ENCODE measurements at places on chromosomes 5 and 9.

DNA sequence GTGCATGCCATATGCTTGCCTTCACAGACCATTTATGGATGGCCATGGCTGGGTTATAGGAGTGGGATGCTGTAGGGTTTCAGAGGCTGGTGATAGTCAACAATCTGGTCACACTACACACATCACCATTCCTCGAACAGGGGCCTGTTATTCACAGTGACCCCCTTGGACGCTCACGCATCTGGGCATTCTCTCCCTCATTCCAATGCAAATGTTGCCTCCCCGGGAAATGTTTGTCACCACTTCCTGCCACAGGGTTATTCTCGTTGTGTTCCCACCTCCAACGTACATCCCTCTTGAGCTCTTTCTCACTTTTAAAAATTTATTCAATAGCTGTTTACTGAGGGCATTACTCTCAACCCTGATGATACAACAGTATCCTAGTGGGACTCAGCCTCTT lies 135.4 kb downstream of the SCAMP1 start:
- DNase-seq = no peak

GRCh38 chr9:137128862-137129455 lies 10.0 kb upstream of the GRIN1 start:
- peak; percentile 63 for DNase-seq

- peak; percentile 1 for DNase-seq
Observed at GRCh38 chr9:13181652-13182051, 97.8 kb downstream of the MPDZ start.

DNA sequence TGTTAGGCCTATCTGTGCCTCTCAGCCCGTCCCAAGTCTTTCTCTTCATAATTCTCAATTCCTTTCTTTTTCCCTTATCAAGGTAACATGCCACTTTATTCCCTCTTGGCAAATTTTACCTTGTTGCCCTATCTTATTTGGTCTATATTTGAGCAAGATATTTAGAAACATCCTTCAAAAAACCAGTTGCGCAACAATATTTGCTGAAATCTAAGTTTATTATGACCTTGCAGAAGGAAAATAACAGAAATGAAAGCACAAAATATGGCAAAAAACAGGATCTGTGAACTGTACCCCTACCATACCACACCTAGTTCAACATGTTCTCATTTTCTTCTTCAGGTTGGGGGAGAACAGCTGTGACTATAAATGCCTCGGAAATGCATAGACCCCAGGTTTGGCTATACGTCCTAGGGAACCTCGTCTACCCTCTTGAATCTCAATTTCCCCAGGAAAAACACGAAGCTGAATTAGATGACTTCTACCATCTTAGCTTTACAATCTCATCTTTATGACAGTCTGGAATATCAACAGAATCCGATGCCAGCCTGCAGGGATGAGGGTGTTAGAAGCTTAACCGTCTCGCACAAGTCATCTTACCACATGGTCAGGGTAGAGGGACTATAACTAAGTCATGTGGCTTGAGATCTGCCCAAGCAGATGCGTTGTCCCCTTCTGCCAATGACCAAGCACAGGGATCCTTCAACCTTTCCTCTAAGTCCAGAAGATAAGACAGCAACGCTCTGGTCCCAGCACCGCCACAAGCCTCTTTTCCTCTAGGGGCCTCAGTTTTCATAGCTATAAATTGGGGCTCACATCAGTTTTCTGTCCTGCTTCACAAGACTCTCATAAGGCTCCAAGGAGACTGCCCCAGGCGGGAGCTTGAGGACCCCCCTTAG lies 1.3 kb downstream of the LCP2 start:
- no peak for DNase-seq

DNA sequence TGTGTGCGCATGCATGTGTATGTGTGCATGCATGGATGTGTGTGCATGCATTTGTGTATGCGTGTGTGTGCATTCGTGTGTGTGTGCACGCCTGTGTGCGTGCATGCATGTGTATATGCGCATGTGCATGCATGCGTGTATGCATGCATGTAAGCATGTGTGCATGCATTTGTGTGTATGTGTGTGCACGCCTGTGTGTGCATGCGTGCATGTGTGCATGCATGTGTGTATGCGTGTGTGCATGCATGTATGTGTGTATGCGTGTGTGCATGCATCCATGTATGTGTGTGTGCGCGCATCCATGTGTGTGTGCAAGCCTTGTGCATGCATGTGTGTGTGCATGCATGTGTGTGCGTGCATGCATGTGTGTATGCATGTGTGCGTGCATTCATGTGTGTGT lies 276.8 kb downstream of the PBX3 start:
- DNase-seq = no peak

- DNase-seq = peak; percentile 46
Observed at GRCh38 chr5:143470120-143470519, 66.6 kb upstream of the NR3C1 start.
